Spinal cord (tissue), 10 donors: ENCODE measurements at places on chromosomes 2 and 18.

- H3K4me1 ChIP-seq = no peaks in the 10 kb centered on the region
- no peaks in the 10 kb centered on the region for H3K36me3 ChIP-seq
These were observed 28.4 kb downstream of the ADCYAP1 start for GRCh38 chr18:933082-933481.

GRCh38 chr2:85419009-85419675, 628 bp downstream of the SH2D6 start:
- peaks cover 39% of the 10 kb centered on the region for H3K4me1 ChIP-seq
- peak overlapping the region; percentile 89 for H3K4me3 ChIP-seq
- peak overlapping the region; percentile 96 for H3K27ac ChIP-seq
- DNase-seq = no peak

GRCh38 chr18:46559946-46560670, 96.9 kb downstream of the LOXHD1 start:
- no peaks in the 10 kb centered on the region for H3K36me3 ChIP-seq
- H3K27ac ChIP-seq = no peak overlapping the region
- no peak for DNase-seq
- H3K4me3 ChIP-seq = no peak overlapping the region
- H3K27me3 ChIP-seq = no peaks in the 10 kb centered on the region

DNA sequence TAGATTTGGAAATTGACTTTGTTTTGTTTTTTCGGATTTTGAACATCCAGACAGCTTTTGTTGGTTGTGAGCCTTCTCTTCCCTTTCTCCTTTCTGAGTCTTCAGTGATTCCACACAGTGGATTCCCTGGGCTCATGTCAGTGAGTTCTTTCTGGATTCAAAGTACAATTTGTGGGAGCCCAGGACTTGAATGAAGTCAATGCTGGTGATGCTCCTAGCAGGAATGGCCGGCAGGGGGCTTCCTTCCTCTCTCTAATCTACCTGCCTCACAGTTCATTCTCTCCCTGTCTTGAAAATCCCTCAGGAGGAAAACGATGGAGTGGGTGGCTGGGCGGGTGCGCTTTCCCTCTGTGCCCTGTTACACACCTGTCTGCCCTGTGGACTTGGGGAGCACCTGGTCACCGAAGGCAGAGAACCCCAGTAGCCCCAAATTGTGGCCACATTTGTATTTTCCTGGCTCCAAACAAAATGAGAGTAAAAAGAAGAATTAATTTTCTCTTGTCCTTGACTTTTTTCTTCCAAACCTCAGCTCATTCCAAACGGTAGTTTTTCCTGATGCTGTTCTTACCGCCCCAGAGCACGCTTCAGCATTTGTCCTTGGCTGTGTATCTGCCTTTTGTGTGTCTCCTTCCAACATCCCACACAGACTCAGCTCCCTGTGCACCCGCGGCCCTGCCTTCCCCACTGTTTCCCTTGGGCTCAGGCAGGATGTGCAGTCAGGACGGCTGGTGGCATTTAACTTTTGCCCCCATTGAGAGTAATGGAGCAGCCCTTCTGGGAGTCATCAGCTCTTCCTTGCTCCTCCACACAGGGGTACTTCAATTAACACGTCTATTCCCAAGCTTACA, 86.6 kb downstream of the MARCO start:
- no peaks in the 10 kb centered on the region for H3K27me3 ChIP-seq
- H3K4me3 ChIP-seq = no peak overlapping the region
- no peak for DNase-seq
- H3K4me1 ChIP-seq = no peaks in the 10 kb centered on the region

DNA sequence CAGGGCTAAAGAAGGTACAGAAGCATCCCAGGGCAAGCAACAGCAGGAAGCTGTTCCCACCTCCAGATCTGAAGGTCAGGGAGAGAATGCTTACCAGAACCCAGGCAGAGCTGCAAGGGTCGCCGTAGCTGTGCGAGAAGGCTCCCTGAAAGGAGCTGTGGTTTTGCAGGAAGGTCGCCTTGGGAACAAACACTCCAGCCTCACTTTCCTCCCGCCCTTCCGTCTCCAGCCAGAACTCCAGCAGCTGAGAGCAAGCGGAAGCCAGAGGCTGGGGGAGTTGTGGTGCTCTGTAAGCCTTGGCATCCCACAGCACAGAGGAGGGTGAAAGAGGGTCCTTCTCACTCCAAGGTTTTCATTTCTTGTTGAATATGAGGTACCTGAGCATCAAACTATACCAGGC, 18.3 kb upstream of the ICOS start:
- H3K27me3 ChIP-seq = no peaks in the 10 kb centered on the region
- H3K4me1 ChIP-seq = no peaks in the 10 kb centered on the region
- H3K27ac ChIP-seq = no peak overlapping the region
- no peak overlapping the region for H3K4me3 ChIP-seq
- DNase-seq = no peak

DNA sequence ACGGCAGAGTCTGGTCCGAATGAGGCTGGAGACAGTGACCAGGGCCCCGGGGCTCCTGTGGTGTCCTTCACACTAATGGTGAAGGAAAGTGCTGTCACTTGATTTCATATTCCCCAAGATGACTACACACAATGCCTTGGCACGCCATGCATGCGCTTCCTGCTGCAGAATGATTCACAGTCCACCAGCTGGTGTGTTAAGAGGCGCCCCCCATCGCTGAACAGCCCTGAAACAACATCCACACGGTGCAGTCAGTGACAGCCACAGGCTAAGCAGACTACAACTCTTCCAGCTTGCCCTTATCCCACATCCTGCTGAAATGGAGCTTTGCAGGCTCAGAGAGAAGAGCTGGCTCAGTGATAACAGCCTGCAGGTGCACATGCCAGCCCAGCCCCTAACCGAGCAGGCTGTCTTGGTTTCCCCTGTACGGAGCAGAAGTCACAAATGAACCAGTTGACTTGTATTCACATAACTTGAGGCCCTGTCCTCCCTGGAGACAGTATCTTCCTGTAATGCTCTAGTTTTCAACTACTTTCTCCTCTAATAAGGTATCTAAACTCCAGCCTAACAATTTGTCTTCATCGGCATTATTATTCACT, 24.3 kb upstream of the CDH20 start:
- H3K36me3 ChIP-seq = no peaks in the 10 kb centered on the region
- no peaks in the 10 kb centered on the region for H3K27me3 ChIP-seq
- H3K27ac ChIP-seq = no peak overlapping the region
- H3K4me3 ChIP-seq = no peak overlapping the region

DNA sequence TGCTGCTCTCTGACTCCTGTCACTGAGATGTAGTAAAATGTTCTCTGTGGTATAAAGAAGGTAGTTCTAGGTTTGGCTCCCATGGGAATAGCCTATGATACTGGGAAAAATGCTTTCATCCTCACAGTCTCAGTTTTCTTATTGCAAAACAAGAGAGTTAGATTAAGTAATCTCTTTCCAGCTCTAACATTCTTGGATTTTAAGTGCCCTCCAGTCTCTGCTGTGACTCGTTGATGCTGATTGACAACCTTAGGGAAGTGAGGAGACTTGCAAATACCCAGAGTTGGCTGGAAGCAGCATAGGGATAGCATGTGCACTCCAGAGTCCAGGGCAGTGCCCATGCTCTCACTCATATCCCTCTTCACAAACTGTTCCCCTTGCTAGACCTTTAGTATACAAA, 534.9 kb downstream of the SLC4A3 start:
- no peaks in the 10 kb centered on the region for H3K36me3 ChIP-seq
- H3K27me3 ChIP-seq = no peaks in the 10 kb centered on the region
- DNase-seq = no peak
- no peak overlapping the region for H3K27ac ChIP-seq
- H3K4me3 ChIP-seq = no peak overlapping the region

GRCh38 chr18:75502286-75502685, 74.8 kb upstream of the SMIM21 start:
- H3K27me3 ChIP-seq = no peaks in the 10 kb centered on the region
- no peak overlapping the region for H3K4me3 ChIP-seq
- no peak for DNase-seq
- H3K27ac ChIP-seq = no peak overlapping the region
- no peaks in the 10 kb centered on the region for H3K36me3 ChIP-seq
- no peaks in the 10 kb centered on the region for H3K4me1 ChIP-seq

- DNase-seq = peak; percentile 79
- H3K27me3 ChIP-seq = no peaks in the 10 kb centered on the region
- peak overlapping the region; percentile 88 for H3K27ac ChIP-seq
- H3K4me3 ChIP-seq = peak overlapping the region; percentile 79
- peaks cover 4% of the 10 kb centered on the region for H3K36me3 ChIP-seq
These were observed 760 bp upstream of the CNOT11 start for GRCh38 chr2:101251844-101252407.

GRCh38 chr2:205543937-205544702, 138.2 kb upstream of the NRP2 start:
- DNase-seq = no peak
- H3K27ac ChIP-seq = no peak overlapping the region
- H3K27me3 ChIP-seq = no peaks in the 10 kb centered on the region
- H3K4me1 ChIP-seq = no peaks in the 10 kb centered on the region
- H3K4me3 ChIP-seq = no peak overlapping the region

DNA sequence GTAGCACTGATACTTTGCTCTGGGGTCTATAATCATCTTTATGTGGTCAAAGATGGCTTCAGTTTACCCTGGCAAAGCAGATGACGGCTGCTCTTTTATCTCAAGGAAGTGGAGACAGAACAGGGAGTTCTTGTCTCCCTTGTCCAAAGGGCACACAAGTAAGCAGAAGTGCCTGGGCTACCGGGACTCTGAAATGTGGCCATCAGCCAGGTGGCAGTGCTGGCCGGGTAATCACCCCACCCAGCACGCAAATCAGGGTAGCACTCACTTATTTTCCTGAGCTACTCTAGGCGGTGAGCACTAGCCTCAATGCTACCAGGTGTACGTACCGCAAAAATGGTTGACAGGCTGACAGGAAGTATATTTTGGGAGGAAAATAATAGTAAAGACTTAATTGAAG, 119.7 kb upstream of the ETAA1 start:
- no peak overlapping the region for H3K27ac ChIP-seq
- no peaks in the 10 kb centered on the region for H3K27me3 ChIP-seq
- DNase-seq = no peak
- H3K36me3 ChIP-seq = no peaks in the 10 kb centered on the region

- no peak overlapping the region for H3K4me3 ChIP-seq
- H3K4me1 ChIP-seq = peaks cover 11% of the 10 kb centered on the region
- no peak for DNase-seq
- no peaks in the 10 kb centered on the region for H3K36me3 ChIP-seq
- no peak overlapping the region for H3K27ac ChIP-seq
These were observed 35.5 kb upstream of the YWHAQ start for GRCh38 chr2:9666306-9666705.

- H3K4me1 ChIP-seq = no peaks in the 10 kb centered on the region
- no peak overlapping the region for H3K4me3 ChIP-seq
- no peaks in the 10 kb centered on the region for H3K27me3 ChIP-seq
- H3K27ac ChIP-seq = no peak overlapping the region
These were observed 227.3 kb upstream of the CCDC68 start for GRCh38 chr18:55186588-55186987.

DNA sequence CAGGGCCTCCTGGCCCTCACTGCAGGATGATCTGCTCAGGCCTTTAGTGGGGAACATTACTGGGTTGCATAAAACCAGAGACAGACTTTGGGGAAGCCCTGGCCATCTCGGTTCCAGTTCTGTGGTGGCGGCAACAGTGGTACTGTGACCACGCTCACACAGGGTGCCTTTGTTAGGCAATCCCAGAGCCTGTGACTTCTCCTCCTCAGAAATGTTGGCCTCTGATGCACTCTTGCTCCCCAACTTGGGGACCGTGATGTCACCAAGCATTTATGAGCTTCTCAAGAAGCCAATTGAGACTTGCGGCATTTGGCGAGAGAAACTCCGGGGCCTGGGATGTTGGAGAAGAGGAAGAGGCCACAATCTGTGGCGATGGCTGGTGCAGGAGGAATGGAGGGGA, 80.9 kb upstream of the PKDCC start:
- peak overlapping the region; percentile 2 for H3K4me3 ChIP-seq
- DNase-seq = no peak
- no peaks in the 10 kb centered on the region for H3K27me3 ChIP-seq
- H3K36me3 ChIP-seq = no peaks in the 10 kb centered on the region

DNA sequence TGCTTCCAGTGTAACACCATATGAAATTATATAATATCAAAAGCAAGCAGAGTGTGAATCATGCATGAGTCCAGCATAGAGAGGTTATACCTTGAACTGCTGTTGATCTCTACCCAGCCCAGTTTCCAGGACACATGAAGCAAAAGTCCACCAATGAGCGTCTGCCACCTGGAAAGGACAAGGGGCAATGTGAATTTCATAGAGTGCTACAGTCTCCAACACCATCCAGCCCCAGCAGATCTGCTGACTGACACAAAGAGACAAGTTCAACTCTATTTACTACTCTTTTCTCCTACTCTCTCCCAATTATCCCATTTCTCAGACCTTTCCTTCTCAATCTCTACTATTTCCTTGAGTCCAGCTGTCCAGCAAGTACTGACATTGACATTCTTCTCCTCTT, 31.8 kb upstream of the RIOK3 start:
- no peak overlapping the region for H3K27ac ChIP-seq
- no peak overlapping the region for H3K4me3 ChIP-seq
- no peaks in the 10 kb centered on the region for H3K27me3 ChIP-seq
- no peak for DNase-seq

DNA sequence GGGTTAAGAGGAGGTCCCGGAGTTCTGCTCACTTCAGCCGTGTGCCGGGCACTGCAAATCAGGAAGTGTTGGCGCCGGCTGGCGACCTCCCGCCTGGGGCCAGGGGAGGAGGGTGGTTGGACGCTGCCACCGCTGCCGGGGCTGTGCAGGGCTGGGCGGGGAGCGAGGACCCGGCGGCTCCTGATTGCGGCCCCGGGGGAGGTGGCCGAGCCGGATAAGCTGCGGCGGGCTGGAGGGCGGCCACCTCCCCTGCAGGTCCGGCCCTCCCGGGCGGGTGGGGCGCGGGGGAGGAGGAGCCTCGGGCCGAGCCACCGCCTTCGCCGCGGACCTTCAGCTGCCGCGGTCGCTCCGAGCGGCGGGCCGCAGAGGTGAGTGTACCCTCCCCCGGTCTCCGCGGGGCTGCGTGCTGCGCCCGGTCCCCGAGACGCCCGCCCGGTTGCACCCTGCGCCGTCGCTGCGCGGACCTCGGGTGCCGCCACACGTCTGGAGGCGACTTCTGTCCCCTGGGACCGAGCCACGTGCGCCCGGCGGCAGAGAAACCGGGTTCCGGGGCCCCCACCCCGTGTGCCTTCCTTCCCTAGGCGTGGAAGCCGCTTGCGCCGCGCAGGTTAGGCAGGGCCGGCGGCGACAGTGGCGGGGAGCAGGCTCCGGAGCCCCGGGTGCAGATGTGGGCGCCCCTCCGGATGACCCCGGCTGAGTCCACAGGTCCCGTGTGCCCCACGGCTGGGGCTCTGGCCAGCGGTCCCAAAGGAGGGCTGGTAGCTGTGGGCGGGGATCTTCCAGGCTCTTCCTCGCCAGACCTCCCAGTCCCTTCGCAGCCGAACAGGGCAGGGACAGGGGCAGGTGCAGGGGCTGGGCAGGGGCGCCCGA, at the start of gene STEAP3:
STEAP3 (plus strand) TSS at position 314 of the 870 bp plus-strand sequence. CDS start 7,179 bp downstream, outside the sequence.
- H3K27ac ChIP-seq = no peak within 1 kb of the TSS
- H3K36me3 ChIP-seq = no peaks in the 10 kb centered on the region
- DNase-seq = peak; percentile 42
- peaks cover 9% of the 10 kb centered on the region for H3K4me1 ChIP-seq
- H3K27me3 ChIP-seq = peaks cover 17% of the 10 kb centered on the region
